Renal cortex interstitium (tissue), 15 donors: ENCODE measurements at places on chromosomes 4 and X.

DNA sequence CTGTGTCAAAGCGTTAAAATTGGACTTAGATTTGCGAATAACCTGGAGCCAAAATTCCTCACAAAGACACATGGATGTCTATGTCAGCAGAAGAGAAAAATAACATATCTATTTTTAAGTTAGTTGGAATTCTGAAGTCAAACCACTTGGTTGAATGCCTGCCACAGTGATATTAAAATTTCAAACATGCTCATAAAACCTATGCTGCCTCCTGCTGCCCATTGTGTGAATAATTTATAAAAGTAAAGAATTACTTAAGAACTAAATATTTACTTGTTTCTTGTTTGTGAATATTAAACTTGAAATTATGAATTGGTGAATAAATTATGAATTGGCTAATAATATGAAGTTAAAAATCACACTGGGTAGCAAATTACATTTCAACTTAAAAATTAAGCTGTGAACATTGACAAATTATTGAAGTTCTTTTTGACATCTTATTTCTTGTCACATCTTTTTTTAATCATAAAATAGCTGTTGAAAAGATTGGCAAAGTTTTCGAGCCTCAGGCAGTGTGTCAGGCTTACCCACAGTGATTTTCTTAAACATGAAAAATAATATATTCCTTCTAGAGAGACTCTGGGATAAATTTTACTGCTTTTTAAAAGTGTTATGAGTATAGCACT, 35.4 kb downstream of the FABP2 start:
- peak; percentile 26 for DNase-seq

GRCh38 chrX:8500203-8500602, 35.6 kb downstream of the VCX3B start:
- no peak for DNase-seq

DNA sequence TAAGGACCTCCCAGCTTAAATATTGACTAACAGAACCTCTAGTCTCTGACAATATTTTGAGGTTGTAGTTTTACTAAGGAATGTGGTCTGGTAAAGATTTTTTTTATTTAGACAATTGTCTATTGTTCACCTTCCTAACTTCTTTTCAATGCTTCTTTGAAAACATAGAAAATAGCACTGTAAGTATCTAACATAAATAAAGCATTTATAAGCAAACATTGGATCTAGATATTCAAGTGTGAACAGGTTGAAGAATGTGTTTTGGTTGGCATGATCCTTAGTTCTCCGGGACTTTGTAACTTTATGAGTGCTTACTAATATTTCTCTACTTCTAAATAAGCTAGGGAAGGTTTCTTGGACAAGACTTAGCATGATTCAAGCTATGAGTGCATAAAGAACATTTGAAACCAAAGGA, 285.4 kb upstream of the ARSJ start:
- no peak for DNase-seq

- DNase-seq: no peak
Measured at GRCh38 chrX:130561930-130562329, 160.1 kb downstream of the RBMX2 start.

DNA sequence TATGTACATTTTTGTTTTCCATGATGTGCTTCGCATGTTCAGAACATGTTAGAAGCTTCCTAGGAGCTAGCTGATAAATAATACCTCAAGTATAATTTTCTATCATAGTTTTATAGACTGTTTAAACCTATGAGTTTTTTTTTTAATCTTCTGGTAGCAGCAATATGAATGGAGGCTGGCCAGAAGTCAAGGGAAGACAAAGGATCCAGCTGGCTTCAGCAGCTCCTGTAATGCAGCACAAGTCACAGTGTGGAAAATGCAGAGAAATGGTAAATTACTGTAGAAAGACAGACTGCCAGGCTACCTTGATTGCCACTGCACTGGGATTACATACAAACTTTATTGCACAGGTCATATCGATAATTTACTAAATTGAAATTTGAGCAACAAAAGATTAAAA, 537.9 kb downstream of the IQCM start:
- DNase-seq: no peak

DNA sequence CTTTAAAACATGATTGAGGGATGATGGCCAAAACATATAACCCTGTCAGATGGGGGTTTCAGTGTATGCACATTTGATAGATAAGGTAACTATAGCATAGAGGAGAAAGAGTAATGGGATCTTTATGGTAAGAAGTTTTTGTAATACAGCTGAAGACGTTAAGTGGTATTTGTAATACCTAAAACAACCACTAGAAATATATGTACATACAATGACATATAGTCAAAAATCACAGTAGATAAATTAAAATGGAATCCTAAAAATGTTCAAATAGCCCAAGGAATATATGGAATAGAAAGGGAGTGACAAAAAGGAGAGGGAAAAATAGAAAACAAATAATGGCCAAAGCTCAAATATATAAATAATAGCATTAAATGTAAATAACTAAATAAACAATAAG, 371.3 kb upstream of the FSTL5 start:
- DNase-seq: no peak

GRCh38 chrX:16695079-16695676, 17.3 kb downstream of the CTPS2 start:
- DNase-seq: no peak

GRCh38 chrX:110965409-110966090, 130.4 kb upstream of the PAK3 start:
- DNase-seq: no peak

- DNase-seq: no peak
Measured at GRCh38 chr4:110653321-110654253, 30.7 kb upstream of the PITX2 start.

GRCh38 chr4:21045119-21045518, 344.9 kb downstream of the PACRGL start:
- no peak for DNase-seq

DNA sequence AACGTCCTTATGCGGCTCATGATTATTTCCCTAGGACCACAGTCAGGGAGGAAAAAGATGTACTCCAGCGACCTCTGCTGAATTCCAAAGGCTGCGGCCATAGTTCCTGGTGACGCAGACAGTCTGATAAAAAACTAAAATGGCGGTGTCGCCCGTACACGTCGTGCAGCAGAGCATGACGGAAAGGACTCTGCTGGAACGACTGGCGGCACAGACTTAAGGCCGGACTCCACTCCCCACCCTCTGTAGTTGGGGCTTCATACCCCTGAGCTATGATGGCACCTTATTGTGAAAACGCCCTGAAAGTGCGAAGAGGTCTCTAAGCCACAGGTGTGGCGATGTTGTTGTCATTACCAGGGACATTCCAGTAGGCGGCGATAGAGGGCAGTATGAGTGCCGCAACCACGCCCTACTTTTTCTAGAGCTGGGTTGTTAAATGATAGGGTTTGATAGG, 90.0 kb upstream of the EDA2R start:
- peak; percentile 23 for DNase-seq

GRCh38 chr4:24482871-24483270, 101.5 kb downstream of the DHX15 start:
- DNase-seq: no peak

- no peak for DNase-seq
Measured at GRCh38 chr4:82706349-82707000, 92.1 kb downstream of the SCD5 start.

- no peak for DNase-seq
Measured at GRCh38 chr4:143026459-143027170, 158.1 kb upstream of the USP38 start.

DNA sequence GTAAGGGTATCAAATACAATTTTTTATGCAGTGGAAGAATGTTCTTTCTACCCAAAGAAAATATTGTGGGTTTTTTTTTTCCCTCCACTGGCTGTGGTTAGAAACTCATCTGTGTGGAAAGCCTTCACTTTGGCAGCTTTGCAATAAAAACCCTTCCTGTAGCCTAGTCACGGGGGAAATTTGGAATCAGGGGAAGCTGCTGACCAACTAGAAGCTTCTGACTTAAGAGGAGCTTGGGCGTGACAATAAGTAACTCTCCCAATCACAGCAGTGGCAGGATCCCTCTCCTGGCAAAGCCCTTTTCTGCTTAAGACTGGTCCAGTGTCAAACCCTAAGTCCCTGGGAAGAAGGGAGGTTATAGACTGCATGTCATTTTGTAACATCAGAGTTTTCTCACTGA, 87.9 kb downstream of the LRRC66 start:
- no peak for DNase-seq

GRCh38 chrX:8453611-8454010, 11.0 kb upstream of the VCX3B start:
- DNase-seq: no peak

DNA sequence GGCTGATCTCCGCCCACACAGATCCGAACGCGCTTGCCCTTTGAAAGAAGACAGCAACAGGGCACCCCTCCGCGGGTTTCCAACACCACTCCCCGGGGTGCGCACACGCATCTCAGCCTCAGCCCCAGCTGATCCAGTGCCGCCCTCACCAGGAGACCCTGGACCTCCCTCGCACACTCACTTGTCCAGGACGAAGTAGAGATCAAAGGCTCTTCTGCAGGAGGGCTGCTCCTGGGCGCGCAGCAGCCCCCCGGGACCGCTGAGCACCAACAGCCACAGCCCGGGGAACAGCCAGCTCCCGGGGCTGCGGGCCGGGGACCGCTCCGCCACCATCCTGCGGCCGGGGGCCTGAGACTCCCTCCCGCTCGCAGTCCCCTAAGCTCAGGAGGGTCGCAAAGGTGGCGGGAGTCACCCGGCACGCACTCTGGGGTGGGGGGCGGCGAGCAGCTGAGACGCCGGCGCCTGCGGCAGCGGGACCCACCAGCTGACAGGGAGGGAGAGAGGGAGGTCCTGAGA, 743 bp downstream of the ANTXR2 start:
- no peak for DNase-seq

- DNase-seq: no peak
Measured at GRCh38 chr4:1274871-1275270, 14.8 kb upstream of the MAEA start.

DNA sequence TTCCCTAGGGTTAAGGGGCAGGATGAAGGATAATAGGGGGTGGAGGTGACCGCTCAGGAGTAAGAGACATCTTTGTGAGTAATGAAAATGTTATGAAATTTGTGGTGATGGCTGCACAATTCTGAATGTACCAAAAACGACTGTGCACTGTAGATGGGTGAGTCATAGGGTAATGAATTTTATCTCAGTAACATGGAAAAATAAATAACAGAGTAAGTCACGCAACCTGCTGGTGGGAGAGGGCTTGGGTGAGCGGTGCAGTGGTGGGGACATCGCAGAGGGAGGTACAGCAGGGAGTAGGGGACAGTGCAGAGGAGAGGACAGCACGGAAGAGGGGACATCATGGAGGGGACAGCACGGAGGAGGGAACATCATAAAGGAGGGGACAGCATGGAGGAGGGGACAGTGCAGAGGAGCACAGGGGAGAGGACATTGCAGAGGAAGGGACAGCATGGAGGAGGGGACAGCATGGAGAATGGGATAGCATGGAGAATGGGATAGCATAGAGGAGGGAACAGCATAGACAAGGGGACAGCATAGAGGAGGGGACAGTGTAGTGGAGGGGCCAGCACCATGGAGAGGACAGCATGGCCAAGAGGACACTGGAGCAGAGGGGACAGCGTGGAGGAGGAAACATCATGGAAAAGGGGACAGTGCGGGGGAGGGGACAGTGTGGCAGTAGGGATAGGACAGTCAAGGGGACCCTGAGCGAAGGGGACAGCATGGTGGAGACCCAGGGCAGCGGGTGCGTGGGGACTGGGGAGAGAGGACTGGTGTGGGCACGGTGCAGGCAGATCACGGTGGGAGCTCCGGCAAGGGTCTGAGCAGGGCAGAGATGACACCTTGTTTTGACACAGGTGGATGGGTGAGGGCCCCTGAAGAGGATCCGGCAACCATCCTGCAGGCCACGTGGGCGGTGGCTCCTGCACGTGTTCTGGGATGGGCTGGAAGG, 68.5 kb upstream of the MXD4 start:
- DNase-seq: no peak

DNA sequence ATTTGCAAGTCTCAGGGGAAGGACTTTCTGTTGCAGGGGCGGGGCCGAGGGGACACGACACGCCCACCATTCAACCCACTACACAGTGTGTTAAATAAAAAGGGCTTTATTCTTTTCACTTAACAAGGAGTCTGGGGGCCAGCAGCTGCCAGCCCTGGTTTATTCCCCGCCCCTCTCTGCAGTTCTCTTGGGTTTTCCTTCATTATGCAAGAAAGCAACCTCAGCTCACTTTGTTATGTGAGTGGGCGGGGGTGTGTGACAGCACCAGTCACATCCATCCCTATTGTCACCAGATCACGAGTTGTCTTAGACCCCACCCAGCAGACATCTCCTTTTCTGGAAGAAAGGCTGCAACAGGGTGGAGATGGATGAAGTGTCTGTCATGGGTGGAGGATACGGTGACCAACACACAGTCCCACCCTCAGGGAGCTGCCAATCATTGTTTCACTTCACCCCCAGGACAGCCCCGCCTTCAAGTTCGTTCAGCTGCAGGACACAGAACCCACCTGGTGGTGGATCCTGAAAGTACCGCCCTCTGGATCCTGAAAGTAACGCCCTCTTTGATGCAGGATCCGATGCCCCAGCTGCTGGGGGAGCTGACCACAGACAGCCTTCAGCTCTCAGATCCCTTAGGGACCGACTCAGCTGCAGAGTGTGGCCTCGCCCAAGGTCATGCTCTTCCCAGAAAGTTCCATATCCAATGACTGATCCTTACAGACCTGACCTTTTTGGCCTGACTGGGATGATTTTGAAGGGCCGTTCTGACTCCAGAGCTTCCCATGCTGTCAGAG, 79.6 kb downstream of the SMIM20 start:
- no peak for DNase-seq

DNA sequence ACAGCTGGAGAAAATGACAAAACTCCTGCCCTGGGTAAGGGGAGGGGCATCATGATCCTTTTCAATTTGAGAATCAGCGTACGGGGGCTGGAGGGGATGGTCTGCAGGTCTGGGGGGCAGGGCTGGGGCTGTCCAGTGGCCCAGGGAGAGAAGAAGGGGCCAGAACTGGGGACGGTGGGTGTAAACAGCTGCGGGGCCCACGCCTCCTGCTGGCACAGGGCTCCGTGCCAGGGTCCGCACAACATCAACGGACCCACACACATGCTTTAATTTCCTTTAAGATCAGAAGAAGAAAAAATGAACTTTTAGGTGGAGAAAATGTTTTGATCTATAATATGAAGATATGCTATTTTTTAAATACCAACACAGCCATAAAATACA, 52.1 kb downstream of the PSAPL1 start:
- DNase-seq: no peak

DNA sequence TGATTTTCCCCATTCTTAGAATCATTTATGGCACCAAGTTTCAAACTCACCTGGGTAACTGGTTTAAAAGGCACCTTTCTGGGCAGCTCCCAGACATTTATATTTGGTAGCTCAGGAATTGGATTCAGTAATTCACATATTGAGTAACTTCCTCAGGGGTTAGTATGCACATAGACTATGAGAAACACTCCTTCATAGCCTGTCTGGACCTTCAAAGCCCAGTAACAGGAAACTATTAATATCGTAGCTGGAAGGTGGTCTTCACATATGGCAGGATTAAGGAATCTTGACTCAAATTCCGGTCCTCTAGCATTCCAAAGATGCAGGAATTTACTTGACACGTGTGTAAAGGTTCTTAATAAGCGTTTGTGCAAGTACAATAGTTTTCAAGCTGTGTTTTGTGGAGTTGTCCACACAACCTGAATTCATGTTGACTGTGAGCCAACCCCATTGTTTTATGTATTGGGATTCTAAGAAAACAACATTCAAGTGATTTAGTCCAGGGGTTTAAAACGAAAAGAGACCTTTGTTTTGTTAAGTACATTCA, 78.4 kb downstream of the PLS3 start:
- DNase-seq: no peak
